NAMALWA (cell line): ENCODE measurements at places on chromosomes 2 and 18.
A peak's percentile ranks its signal among the peaks of the same experiment; 100 is the strongest.

DNA sequence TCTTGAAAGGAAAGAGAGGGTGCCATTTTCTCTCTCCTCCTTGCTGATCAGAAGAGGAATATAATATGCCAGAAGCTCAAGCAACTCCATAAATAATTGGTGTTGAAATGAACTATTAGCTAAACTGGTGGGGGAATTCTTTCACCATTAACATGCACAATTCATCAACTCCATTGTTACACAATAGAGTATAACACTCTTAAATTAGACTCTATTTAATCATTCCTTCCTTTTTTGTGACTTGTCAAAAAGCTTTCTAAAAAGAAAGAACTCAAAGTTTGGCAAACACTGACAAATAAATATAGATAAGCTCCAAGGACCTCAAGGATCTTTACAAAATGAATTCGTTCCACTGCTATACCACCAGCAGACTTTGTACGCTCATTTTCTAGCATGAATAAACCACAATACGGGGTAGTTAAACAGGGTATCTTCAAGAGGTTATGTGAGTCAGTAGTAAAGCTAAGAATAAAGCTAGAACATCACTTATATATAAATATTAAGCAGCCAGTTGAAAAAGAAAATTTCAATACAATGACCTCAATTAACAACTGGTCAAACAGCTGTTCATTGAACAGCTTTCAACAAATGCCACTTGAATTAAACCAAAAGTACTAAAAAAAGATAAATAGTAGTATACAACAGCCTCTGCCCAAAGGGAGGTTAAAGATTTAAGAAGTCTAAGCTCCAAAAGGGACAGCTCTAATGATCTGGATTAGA is 6.4 kb downstream of the TRAK2 start:
- DNase-seq = no peak

GRCh38 chr2:129711816-129712675 is 267.4 kb upstream of the RAB6C start:
- DNase-seq = no peak

DNA sequence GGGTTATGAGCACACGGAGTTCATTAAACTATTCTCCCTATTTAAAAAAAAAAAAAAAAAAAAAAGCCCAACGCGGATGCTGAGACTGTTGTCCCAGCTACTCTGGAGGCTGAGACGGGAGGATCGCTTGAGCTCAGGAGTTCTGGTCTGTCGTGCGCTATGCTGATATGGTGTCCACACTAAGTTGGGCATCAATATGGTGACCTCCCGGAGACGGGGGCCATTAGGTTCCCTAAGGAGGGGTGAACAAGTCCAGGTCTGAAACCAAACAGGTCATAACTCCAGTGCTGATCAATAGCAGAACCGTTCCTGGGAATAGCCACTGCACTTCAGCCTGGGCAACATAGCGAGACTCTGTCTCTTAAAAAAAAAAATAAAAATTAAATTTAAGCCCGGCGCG is 12.9 kb upstream of the ANKRD53 start:
- no peak for DNase-seq

GRCh38 chr2:69572641-69573040 is 70.9 kb downstream of the AAK1 start:
- DNase-seq = no peak

DNA sequence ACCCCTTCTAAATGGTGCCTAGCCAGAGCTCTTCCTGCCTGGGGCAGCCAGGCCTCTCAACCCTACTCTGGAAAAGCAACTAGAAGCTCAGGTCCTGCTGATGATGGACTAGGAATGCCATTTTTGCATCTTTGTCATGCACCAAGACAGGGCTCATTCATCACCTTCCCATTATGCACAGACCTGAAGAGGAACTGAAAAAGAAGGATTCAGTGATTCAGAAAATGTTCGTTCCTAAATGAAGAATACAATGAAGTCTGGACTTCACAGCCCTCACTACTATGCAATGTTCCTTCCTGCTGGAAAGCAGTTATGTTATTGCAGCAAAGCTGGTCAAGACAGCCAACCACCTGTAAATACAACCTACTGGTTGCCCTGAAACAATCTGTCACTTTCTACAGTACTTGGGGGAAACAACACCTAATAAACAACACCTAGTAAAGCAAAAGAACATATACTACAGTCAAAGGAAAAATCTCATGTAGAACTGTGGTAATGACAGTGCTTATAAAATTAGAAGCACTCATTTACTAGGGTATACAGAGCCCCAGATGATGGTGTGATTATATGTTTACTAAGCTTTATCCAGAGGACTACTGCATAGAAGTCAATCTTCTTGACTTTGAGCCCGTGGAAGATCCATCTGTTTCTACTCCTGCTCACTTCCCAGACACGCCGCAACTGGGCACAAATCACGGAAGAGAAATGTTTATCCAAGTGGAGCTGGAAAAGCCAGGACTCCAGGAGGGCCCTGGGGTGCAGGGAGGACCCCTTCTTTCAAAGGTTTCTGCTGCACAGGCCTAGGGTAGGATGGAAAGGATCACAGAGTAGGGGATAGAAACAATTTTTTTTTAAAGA is 103.1 kb upstream of the THOC1 start:
- DNase-seq = no peak

DNA sequence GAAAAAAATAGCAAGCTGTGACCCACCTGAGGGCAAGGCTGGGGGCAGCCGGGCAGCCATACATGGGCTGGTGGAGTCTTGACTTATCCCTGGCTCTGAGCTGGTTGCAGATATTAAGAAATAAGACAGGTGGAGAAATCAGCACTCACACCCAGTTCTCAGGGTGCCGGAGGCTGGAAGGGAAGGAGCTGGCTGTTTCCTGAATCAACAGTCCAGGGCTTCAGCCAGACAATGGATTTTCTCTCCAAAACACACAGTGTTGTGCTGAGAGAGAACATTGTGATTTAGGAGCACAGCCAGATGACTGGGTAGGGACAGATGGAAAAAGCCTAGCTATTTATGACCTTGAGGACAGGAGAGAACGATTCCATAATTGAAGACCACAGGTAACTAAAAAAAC is 208.8 kb downstream of the LDLRAD4 start:
- no peak for DNase-seq

GRCh38 chr2:175414882-175415487 is 233.5 kb upstream of the ATP5MC3 start:
- DNase-seq = peak; percentile 58

DNA sequence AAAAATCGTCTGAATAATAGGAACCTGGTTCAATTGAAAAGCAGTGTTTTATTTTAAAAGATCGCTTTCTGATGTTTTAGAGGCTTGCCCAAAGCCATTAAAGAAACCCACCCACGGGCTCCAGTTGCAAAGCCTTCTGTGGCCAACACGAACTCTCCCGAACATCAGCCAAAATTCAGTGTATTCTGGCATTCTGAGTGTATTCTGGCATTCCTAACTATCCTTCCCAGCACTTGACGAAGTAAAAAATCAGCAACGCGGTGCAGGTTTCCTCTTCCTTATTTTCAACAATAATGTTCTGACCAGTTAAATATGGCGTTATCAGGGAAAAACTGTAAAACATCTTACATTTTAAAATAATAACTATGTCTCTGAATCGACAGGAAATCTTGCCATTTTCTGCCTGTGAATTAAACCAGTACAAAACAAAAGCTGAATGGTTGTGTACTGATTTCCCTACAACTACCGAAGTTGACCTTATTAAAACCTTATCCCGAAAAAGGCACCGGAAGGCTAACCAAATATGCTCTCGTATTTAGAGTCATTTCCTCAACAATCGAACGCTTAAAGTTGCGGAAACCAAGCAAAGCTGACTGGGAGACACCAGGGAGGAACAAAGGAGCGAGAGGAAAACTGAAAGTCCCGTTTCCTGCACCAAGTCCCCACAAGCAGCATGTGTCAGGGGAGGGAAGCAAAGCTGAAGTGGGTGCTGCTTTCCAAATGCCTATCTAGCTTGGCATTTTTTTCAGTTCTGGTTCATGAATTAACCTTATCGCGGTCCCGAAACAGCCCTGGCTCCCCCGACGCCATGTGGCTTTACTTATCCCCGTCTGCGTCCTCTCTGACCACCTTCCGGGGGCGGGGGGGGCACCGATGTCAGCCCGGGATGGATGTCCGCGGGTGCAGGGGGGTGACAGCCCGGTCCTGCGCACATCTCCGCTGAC is 44.3 kb downstream of the ZNF516 start:
- peak; percentile 26 for DNase-seq

DNA sequence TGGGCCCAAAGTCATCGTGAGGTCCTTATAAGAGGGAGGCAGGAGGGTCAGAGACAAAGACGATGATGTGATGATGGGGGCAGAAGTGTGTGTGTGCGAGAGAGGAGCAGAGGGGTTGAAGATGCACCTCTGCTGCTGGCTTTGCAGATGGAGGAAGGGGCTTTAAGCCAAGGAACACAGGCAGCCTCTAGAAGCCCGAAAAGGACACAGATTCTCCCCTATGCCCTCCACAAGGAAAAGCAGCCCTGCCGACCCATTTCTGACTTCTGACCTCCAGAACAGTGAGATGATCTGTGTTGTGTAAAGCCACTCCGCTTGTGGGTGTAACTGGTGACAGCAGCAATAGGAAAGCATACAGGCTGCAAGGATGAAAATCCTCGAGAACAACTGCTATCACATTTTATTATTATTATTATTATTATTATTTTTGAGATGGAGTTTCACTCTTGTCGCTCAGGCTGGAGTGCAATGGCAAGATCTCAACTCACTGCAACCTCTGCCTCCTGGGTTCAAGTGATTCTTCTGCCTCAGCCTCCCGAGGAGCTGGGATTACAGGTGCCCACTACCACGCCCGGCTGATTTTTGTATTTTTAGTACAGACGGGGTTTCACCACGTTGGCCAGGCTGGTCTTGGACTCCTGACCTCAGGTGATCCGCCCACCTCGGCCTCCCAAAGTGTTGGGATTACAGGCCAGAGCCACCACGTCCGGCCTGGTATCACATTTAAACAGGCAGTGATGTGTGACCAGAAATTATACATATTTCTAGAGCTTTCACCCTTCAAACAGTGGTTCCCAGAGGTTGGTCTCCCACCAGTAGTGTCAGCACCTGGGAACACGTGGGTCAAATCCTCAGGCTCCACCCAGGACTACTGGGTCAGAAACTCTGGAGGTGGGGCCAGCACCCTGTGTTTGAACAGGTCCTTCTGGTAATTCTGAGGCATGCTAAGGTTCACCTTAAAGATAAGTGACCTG is 170.5 kb downstream of the TGIF1 start:
- DNase-seq = no peak

DNA sequence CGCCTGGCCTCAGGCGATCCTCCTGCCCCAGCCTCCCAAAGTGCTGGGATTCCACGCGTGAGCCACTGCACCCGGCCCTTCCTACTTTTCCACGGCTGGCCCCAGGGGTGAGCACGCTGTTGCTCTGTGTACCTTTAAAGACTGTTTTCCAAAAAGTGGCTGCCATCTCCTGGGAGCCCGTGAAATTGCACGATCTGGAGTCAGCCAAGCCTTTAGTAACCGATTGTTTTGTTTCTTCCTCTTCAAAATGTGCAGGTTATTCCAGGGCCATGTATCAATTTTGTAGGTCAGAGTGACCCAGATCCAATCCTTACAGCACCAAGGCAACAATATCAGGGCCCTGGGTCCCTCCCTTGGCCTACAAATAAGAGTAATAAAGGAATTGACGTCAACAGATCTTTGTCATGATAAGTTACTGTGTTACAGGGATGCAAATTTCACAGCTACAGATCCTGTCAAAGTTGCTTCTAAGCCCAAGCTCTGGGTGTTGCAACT is 135.6 kb upstream of the ZNF236 start:
- peak; percentile 52 for DNase-seq

DNA sequence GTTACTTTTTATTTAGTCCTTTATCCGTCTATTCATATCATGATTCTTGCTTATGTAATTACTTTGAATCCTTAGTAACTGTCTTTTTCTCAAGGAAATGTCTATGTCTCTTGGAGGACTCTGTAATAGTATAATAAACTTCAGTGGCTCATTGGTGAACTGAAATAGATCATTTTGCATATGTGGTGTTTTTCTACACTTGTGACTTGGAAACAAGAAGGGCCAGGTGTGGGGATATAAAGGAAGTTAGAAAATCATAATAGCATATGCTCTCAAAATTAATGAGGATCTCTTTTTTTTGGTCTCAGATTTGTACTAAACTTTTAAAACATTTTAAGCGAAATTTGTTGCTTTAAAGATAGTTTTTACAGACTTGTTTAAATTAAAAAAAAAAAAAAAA is 453.0 kb upstream of the CDH20 start:
- peak; percentile 78 for DNase-seq

DNA sequence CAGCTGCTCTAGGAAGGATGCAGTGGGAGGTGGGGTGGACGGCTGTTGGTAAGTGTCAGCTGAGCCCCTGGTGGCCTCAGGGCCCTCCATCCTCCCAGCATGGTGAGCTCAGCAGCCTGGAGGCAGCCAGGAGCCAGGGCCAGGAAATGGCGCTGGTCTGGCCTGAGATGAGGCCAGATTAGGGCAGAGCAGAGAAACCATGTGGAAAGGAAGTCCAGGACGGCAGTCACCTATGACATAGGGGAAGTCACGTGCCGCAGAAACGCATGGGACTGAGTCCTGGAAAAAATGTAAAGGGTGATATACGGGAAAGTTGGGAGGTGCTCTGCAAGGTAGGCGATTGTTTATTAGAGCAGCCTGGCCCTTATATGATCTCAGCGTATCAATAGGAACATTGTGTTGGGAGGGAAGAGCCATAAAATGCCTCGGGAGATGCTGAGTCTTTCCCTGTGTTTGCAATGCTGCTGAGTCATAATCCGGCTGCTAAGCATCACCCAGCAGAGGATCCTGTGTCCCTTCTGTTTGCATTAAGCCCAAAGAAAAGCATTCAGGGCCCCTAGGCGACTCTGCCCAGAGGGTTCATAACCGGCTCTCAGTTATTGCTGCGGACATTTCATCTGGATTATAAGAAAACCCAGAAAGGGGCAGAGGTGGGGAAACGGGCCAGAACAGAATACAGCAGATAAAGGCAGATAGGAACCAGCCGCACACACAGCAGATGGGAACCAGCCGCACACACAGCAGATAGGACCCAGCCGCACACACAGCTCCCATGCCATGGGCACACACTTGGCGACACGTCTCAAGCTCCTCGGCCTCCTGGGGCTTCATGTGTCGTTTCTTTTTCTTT is 30.3 kb upstream of the B3GNT7 start:
- DNase-seq = no peak

- DNase-seq = no peak
These were observed 954.7 kb upstream of the FANCL start for GRCh38 chr2:59195851-59196250.

- DNase-seq = no peak
These were observed 128.5 kb upstream of the SP5 start for GRCh38 chr2:170586571-170587095.

- no peak for DNase-seq
These were observed 1172.4 kb upstream of the PIK3C3 start for GRCh38 chr18:40782453-40783130.

DNA sequence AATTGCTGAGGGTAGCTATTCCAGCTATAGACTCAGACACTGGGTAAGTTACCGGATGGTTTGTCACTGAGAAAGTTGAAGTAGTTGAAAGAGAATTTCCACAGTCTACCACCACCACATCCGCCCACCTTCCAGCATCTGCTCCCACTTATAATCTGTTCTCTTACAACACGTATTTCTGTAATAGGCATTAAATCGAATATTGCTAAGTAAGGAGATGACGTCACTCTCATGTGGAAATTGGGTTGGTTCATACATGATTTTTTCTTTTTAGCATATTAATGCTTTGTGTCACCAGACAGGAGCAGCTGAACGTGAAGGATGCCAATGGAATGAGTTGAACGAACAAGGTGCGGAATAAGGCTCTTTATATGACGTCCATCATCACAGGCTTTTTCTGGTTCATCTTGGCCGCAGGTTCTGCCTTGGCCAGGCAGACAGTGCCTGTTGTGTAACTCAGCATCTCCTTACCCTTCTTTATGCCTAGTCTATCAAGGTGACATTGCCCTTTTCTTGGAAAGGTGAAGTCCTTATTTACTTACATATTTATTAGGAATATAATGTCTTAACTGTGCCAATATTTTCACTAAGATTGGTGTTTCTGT is 45.9 kb downstream of the THUMPD2 start:
- no peak for DNase-seq
